T-helper 1 cell (primary cell): ENCODE measurements at places on chromosomes 1 and 21.

GRCh38 chr21:28805885-28806284, 186.8 kb downstream of the LTN1 start:
- DNase-seq: no peak

- DNase-seq: no peak
Observed at GRCh38 chr1:64527786-64528185, 57.9 kb downstream of the CACHD1 start.

GRCh38 chr1:205579711-205580110, 52.1 kb downstream of the ELK4 start:
- DNase-seq: no peak

- no peak for DNase-seq
Observed at GRCh38 chr1:17874710-17875109, 119.6 kb downstream of the ACTL8 start.

DNA sequence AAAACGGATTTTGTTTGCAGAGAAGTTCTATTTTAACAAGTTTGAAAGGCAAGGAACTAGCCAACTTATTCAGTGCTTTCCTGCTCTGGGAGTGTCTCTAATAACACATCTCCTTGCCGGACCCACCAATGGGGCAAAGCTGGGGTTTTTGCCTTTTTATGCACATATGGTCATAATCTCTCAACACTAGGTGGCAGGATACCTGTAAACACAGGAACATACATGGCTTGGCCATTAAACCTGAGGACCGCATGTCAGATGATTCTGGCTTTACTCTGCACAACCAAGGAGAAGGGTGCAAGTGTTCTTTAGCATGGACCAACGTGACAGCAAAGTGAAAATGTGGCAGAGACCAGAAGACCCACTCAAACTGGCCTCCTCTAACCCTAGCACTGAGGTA, 4.9 kb downstream of the TMEM9 start:
- peak; percentile 13 for DNase-seq

DNA sequence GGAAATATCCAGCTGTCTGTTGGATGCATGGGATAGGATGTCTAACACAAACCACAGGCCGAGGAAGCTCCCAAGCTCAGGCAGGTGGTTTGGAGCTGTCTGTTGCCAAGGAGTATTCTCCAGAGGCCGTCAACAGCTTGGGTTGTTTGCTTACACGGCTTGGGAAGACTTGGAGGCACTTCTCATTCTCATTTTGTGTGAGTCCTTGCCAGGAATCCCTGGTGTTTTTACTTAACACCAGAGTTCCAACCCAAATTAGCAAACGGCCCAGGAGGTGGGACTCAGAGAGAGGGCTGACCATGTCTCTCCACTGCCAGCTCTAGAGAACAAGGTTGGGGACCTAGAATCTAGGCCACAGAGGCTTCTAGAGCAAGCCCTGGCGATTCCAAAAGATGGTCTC, 72.7 kb upstream of the FAM20B start:
- no peak for DNase-seq

- no peak for DNase-seq
Observed at GRCh38 chr1:94693029-94693428, 127.1 kb upstream of the SLC44A3 start.

DNA sequence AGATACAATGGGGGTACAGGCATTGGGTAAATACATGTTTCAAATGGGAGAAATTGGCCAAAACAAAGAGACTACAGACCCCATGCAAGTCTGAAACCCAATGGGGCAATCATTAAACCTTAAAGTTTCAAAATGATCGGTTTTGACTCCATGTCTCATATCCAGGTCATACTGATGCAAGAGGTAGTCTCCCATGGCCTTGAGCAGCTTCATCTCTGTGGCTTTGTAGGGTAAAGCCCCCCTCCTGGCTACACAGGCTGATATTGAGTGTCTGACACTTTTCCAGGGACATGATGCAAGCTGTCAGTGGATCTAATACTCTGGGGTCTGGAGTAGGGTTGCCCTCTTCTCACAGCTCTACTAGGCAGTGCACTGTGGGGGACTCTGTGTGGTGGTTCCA, 286.1 kb downstream of the LRRIQ3 start:
- no peak for DNase-seq

- no peak for DNase-seq
Observed at GRCh38 chr1:245752561-245752960, 597.8 kb downstream of the KIF26B start.

- DNase-seq: no peak
Observed at GRCh38 chr1:53708687-53709086, 30.3 kb downstream of the GLIS1 start.

DNA sequence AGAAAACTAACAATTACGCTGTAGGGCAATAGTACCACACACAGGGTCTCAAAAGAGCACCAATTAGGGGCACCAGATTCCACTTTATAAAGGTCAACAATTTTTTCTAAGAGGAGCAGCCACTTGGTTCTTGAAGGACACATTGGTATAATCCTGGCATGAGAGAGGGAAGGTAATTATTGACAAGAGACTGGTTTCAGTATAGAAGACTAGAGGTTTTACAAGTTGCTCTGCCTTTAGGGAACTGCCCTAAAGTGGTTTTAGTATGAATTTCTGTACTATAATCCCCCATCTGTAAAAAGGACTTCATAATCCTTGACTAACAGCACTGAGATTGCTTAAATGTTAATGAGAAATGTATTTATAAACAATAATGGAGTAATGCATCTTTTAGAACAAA, 648.5 kb upstream of the PTBP2 start:
- no peak for DNase-seq

DNA sequence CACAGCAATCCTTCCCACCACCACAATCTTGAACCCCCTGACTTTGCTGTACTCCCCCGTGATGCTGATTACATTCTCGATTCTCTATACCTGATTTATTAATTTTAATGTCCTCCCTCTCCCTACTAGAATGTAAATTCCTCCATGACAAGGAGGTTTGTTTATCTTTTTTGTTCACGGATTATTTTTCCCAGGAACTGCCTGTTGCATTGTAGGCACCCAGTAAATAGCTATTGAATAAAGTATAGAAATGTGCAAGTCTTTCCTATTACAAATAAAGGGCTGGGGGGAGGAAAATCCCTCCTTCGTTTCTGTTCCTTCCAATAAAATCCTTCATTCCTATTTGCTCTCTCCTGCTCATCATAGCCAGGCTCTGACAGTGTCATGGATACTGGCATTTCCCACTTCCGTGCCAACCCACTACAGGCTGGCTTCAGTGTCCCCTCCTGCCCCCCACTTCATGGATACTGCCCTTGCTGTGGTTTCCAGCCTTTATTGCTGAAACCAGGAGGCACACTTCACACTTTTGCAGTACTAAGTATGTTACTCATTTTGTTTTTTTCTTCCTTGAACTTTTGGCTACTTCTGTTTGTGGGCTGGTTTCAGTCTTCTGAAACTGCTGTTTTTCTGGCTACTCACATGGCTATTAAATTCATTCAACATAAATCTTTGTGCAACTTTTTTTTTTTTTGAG, 7.5 kb downstream of the KIF1B start:
- DNase-seq: no peak

GRCh38 chr1:1000357-1001056, 610 bp upstream of the HES4 start:
- DNase-seq: peak; percentile 64

GRCh38 chr1:39692152-39693074, 1.2 kb upstream of the HPCAL4 start:
- no peak for DNase-seq

DNA sequence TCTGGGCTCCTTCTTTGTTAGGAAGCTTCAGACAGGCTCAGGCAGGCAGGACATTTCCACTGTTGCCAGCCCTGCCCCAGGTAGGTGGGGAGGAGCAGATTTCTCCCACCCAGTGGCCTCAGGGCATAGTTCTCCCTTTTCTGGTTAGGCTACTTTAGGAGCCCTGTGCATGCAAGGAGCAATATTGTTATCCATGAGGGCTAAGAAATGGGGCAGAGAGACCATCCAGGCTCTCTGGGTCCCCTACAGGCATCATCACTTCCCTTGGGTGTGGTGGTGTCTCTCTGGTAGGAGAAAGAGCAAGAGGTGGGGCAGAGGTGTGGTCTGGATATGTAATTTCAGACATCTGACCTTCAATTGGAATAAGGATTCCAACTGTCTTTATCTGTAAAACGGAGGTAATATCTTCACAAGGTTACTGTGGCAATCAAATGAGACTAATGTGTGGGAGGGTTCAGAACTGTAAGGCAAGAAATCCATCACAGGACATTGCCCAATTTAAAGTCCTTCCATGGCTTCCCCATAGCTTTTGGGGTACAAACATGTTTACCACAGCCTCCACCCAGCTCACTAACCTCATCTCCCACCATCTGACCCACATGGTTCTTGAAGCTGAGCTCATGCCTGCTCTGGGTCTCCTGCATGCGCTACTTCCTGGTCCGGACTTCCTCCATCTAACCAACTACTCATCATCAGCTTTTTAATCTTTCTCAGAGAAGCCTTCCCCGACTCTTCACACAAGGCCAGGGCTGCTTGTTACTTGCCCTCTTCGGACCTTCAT, 26.1 kb downstream of the PCAT6 start:
- DNase-seq: no peak

- DNase-seq: no peak
Observed at GRCh38 chr1:107535091-107535490, 394.3 kb downstream of the NTNG1 start.

GRCh38 chr1:77373702-77374101, 91.9 kb downstream of the AK5 start:
- no peak for DNase-seq

GRCh38 chr1:156944848-156945247, 24.4 kb downstream of the LRRC71 start:
- DNase-seq: no peak

- no peak for DNase-seq
Observed at GRCh38 chr1:17119773-17120480, 676 bp upstream of the PADI2 start.

GRCh38 chr1:170776777-170777176, 112.8 kb downstream of the PRRX1 start:
- DNase-seq: no peak

DNA sequence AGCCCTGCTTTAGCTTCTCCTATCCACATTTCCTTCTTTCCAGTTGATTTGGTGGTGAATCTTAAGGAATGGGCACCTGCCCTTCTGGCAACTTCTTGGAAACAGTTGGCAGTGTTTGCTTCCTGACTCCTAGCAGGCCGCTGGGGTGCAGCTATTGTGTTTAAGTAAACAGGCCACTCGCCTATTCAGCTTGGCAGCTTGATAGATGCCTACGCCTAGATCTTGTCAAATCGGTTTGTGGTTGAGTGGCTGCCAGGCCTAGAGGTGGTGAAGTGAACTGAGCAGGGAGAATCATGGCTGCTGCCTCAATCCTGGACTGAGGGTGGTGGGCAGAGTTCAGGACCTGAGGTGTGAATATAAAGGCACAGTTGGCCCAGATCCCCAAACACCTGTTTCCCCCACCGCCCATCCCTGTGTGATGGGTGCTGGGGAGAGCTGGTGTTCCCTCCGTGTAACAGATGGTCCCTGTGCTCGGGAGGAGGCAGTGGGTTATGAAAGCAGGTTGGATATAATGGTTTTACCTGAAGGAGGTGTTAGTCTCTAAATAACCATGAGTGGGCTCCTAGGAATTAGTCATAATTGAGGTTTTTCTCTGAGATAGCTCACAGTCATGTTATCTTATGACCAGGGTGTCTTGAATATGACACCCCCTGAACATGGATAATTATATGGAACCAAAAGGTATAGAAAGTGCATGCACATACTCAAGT, 940 bp upstream of the PLA2G2C start:
- DNase-seq: no peak

- DNase-seq: no peak
Observed at GRCh38 chr1:233435622-233436021, 108.1 kb downstream of the MAP3K21 start.

GRCh38 chr21:35204850-35205541, 155.9 kb upstream of the RUNX1 start:
- DNase-seq: peak; percentile 11

DNA sequence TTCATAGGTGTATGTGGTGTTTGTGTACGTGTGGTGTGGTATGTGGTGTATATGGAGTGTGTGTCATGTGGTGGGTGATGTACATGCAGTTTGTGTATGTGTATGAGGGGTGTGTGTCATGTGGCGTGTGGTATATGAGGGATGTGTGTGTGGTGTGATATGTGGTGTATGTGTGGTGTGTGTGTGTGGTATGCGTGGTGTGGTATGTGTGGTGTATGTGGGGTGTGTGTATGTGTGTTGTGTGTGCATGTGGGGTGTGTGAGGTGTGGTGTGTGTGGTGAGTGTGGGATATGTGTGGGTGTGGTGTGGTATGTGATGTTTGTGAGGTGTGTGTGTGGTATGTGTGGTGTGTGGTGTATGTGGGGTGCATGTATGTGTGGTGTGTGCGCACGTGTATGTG, 272.4 kb downstream of the PCP4 start:
- DNase-seq: no peak

DNA sequence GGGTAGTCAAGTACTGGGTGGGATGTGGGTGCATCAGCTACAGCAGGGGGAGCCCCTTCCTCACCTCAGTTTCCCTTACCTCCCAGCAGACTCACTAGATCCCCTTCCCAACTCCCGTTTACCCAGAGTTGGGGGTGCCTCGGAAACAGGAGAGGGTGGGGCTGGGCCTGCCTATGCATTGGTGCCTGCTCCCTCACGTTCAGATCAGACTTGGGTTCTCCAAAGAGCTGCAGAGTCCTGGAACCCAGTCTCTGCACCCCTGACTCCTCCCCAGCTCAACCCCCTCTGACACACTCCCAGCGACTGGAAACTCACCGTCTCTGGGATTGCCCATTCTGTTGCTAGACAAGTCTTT, 6.0 kb downstream of the FOXO6 start:
- no peak for DNase-seq

GRCh38 chr1:247421074-247421473, 5.1 kb downstream of the NLRP3 start:
- DNase-seq: no peak

- no peak for DNase-seq
Observed at GRCh38 chr1:6465461-6466005, 440 bp downstream of the TNFRSF25 start.
